GM12878 (cell line): ENCODE measurements at places on chromosomes 13 and 19. TPM values are rescaled to one million over a fixed set of nuclear protein-coding genes. Genes with fewer than 3 reads are reported as not detected.

The IRF3 gene
- total RNA-seq, result 93.8 and 110 TPM in 2 replicates

DNA sequence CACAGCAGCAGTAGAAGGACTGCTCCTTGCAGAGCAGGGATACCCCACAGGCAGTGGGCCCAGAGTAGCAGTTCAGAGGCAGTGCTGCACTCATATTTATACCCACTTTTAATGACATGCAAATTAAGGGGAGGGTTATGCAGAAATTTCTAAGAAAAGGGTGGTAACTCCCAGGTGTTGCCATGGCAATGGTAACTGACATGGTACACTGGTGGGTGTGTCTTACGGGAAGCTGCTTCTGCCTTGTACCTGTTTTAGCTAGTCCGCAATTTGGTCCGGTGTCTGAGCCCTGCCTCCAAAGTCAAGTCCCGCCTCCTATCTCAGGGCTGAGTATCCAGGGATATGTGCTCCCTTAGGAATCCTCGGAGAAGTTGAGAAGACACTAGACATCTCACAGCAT is 79.2 kb upstream of the UQCRFS1 start:
- H3K4me3 ChIP-seq, result no peak overlapping the region
- no peaks in the 10 kb centered on the region for H3K4me1 ChIP-seq
- H3K36me3 ChIP-seq, result no peaks in the 10 kb centered on the region
- no peaks in the 10 kb centered on the region for H3K27me3 ChIP-seq
- DNase-seq, result no peak
- no peak overlapping the region for H3K27ac ChIP-seq

DNA sequence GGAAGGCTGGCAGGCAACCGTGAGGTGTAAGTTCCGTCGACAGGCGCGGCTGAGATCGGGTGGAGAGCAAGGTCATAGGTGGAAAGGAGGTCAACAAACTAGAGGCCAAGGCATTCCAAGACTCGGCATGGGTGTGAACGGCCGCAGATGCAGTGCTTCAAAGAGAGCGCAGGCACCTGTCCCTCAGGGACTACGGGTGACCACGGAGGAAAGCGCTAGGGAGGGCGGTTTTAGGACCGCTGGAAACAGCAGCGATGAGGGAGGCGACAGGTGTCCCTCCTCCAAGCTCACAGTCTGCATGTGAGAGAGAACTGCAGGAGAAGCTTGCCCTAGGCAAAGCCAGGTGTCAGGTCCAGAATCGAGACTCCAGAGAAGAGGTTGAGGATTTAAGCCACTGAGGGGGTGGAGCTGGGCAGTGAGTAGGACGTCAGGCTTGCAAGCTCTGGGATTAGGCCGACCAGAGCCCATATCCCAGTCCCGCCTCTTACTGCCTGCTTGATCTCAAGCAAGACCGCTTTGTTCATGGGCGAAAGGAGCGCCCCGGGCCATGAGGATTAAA is 1.6 kb upstream of the MLNR start:
- H3K4me3 ChIP-seq, result no peak overlapping the region
- H3K27ac ChIP-seq, result no peak overlapping the region
- peaks cover 4% of the 10 kb centered on the region for H3K4me1 ChIP-seq
- H3K27me3 ChIP-seq, result peaks cover 5% of the 10 kb centered on the region
- DNase-seq, result no peak

DNA sequence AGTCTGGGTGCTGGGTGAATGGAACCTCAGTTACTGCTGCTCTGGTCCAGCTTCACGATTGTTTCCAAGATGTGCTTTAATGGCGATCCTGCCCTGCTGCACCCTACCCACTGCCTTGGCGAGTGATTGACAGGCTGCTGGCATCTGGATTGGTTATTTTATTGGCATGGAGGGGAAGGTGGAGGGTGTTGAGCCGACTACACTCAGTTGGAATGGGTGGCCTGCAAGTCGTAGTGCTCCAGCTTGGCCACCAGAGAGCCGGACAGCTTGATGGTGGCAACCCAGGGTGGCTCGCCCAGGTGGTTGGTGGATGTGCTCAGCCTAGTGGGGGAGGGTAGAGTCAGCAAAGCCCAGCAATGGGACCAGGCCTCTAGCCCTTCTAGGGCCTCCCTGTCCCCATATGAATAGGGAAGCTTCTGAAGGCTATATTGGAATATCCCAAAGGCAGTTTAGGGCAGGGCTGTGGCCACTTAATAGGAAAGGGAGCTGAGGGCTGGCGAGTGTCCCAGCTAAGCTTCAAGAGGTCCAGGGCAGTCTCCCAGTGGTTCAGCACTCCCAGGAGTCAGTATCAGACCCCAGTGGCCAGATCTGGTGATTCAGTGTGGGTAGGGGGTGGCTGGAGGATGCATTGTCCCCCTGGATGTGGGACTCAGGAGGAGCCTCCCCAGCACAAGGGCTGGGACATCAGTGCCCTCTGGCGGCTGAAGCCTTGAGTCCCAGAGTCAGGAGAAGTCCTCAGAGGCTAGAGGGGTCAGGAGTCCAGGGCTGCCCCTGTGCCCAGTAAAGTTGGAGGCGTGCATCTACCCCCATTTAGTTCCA is 3.4 kb downstream of the GGN start:
- H3K27ac ChIP-seq, result no peak overlapping the region
- peaks cover 12% of the 10 kb centered on the region for H3K4me1 ChIP-seq
- H3K27me3 ChIP-seq, result no peaks in the 10 kb centered on the region
- DNase-seq, result no peak

DNA sequence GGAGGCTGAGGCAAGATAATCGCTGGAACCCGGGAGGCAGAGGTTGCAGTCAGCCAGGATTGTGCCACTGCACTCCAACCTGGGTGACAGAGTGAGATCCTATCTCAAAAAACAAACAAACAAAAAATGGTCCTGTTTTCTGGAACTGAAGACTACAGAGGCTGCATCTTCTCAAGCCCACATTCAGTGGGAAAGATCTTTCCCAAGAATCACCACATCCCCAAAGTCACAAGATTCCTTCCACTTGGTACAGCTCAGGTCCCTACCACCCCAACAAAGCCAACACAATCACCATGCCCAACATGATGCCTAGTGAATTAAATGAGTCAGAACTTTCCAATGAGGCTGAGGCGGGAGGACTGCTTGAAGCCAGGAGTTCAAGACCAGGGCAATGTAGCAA is 15.3 kb downstream of the CATSPERG start:
- no peaks in the 10 kb centered on the region for H3K36me3 ChIP-seq
- DNase-seq, result no peak
- H3K27ac ChIP-seq, result no peak overlapping the region
- H3K27me3 ChIP-seq, result no peaks in the 10 kb centered on the region

- H3K4me1 ChIP-seq, result peaks cover 4% of the 10 kb centered on the region; the same call in 1 of the 2 replicates
- no peak overlapping the region for H3K27ac ChIP-seq
- H3K4me3 ChIP-seq, result no peak overlapping the region
- no peaks in the 10 kb centered on the region for H3K36me3 ChIP-seq
- no peak for DNase-seq
These were observed 702 bp downstream of the PTH2 start for GRCh38 chr19:49422407-49423070.

DNA sequence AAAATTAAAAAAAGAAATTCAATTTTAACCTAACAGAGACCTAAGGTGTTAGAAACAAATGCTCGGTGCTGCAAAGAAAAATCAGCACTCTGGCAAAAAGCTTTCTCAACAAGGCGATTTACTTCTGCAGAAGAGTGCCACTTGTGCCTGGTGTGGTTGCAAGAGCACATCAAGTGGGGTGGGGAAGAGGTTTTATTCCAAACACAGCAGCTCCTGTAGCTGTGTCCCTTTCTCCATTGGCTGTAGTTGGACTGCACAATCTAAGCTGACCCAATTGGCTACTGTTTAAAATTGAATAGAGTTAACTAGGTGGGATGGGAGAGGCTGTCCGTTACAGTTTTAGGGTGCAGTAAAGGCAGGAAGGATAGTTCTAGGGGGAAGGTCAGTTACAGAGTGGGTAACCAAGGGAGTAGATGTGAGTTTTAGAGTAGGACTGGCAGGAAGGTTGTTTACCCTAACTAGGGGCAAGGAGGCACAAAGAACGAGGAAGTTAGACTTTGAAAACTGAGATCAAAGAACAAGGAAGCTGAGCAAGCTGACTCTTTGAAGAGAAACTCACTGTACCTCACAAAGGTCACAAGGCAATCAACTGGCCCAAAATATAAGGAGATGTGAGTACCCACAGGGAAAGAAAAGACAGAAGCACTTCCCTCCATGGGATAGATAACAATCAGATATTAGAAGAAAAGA is 145.7 kb downstream of the LIG4 start:
- no peaks in the 10 kb centered on the region for H3K36me3 ChIP-seq
- no peak overlapping the region for H3K4me3 ChIP-seq
- H3K4me1 ChIP-seq, result no peaks in the 10 kb centered on the region
- no peak for DNase-seq

DNA sequence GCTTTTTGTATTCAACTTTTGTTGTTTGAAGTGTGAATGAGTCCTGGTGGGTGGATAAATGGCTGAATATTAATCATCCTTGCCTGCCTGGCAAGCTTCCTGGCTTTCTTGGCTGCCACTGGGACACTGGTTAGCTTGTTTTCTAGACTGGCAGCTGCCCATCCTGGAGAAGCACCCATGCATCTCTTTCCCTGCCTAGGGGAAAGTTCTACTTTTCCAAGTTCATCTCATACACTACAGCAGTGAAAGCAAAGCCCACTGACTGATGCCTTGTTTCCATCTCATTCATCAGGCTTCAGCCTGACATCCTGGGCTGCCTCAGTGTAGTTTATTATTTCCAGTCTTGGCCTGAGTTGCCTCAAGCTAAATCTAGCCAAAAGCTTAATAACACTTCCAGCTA is 244.8 kb downstream of the PCDH20 start:
- no peak for DNase-seq
- no peak overlapping the region for H3K4me3 ChIP-seq
- no peaks in the 10 kb centered on the region for H3K36me3 ChIP-seq
